ENCODE measurements at places on chromosomes 7 and 10. TPM values are rescaled to one million over a fixed set of nuclear protein-coding genes. Genes with fewer than 3 reads are reported as not detected.

DNA sequence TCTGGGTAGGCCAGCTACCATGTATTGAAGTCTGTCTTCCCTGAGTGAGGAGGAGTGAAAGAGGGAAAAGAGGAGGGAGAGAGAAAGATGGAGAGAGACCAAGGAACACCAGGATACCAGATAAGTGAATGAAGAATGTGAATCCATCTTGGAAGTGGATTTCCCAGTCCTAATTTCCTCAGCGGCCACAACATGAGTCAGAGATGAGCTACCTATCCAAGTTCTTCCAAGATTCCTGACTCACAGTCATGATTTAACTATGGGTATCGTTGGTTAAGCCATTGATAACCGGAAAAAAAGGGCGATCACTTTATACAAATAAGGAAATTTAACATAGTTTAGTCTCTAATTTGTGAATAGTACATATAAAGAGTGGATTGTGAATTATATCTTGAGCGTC, 561.8 kb downstream of the ATRNL1 start:
- H3K4me1 ChIP-seq, result no peaks in the 10 kb centered on the region
- no peaks in the 10 kb centered on the region for H3K36me3 ChIP-seq
- DNase-seq, result no peak
- H3K27ac ChIP-seq, result no peak overlapping the region

GRCh38 chr10:12279281-12279680, 70.1 kb upstream of the CAMK1D start:
- no peaks in the 10 kb centered on the region for H3K4me1 ChIP-seq
- no peak overlapping the region for H3K27ac ChIP-seq
- no peaks in the 10 kb centered on the region for H3K36me3 ChIP-seq
- H3K27me3 ChIP-seq, result no peaks in the 10 kb centered on the region

TMEM229A gene
- total RNA-seq, result not detected

DNA sequence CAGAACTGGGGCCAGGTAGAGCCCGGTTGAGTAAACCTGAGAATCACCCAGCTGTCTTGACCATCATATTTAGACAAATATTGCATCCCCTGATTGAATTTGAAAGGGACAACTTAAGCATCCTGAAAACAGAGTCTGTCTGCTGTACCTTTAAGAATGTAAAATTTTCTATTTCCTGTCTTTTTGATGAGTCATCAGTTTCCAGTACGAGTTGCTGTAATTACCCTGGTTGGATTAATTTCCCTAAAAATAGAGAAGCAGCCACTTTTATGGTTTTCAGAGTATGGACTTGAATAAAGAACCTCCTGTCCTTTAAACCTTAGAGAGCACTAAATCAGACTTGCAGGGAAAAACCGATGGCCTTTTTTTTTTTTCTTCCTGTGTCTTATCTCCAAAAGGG, 164.6 kb upstream of the SH2B2 start:
- H3K4me3 ChIP-seq, result no peak overlapping the region
- no peaks in the 10 kb centered on the region for H3K27me3 ChIP-seq
- peaks cover 4% of the 10 kb centered on the region for H3K36me3 ChIP-seq
- H3K27ac ChIP-seq, result no peak overlapping the region
- no peak for DNase-seq

CCL24 gene
- total RNA-seq, result 4.8 TPM

ZNF503 gene
- total RNA-seq, result 36.2 TPM

DNA sequence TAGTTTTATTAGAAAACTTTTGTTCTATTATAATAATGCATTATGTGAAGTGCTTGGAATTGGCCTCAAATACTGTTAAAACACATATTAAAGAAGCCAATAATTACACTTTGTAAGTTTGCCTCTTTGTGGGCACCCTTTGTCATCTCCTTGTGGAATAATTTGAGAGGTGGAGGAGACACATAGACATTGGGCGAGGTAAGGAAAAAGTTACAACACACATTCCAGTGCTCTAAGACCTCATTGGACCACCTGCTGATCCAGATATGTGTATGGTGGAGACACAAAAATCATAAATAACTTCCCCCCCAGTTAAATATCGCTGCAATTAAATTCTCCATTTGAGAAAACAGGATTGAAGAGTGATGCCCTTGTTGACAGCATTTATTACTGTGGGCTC, 511.8 kb downstream of the GFRA1 start:
- no peak for DNase-seq
- H3K4me3 ChIP-seq, result no peak overlapping the region
- H3K27ac ChIP-seq, result no peak overlapping the region
- H3K4me1 ChIP-seq, result no peaks in the 10 kb centered on the region
- H3K27me3 ChIP-seq, result no peaks in the 10 kb centered on the region

DNA sequence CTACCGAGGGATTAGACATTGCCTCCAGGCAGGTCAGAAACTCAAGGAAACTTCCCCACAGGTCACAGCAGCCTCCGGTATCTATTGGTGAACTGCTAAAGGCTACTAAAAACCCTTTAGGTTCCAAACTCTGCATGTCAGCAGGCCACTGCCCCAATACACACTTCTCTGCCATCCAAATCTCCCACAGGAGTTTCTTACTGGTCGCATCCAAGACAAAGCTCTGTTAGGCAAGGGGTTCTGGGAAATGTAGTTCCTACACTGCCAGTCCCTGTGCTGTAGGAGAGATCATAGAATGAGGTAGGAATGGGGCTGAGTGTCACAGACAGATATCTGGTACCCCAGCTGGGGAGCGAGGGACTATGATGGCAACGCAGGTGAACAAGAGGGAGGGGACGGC, 757.0 kb upstream of the C7orf33 start:
- no peaks in the 10 kb centered on the region for H3K27me3 ChIP-seq
- no peaks in the 10 kb centered on the region for H3K4me1 ChIP-seq

TMEM130 gene
- total RNA-seq, result 20.0 TPM

GRCh38 chr7:98868450-98868849, 1.4 kb downstream of the TMEM130 start:
- H3K4me3 ChIP-seq, result no peak overlapping the region
- peaks cover 17% of the 10 kb centered on the region for H3K27me3 ChIP-seq
- H3K27ac ChIP-seq, result no peak overlapping the region
- no peaks in the 10 kb centered on the region for H3K36me3 ChIP-seq

MYL7 gene
- total RNA-seq, result 3.1 TPM

PDLIM1 gene
- total RNA-seq, result 190 TPM

GRCh38 chr7:151520419-151521261, 945 bp upstream of the RHEB start:
- no peaks in the 10 kb centered on the region for H3K27me3 ChIP-seq
- peak overlapping the region; percentile 70 for H3K4me3 ChIP-seq
- H3K36me3 ChIP-seq, result no peaks in the 10 kb centered on the region
- H3K4me1 ChIP-seq, result peaks cover 17% of the 10 kb centered on the region

DNA sequence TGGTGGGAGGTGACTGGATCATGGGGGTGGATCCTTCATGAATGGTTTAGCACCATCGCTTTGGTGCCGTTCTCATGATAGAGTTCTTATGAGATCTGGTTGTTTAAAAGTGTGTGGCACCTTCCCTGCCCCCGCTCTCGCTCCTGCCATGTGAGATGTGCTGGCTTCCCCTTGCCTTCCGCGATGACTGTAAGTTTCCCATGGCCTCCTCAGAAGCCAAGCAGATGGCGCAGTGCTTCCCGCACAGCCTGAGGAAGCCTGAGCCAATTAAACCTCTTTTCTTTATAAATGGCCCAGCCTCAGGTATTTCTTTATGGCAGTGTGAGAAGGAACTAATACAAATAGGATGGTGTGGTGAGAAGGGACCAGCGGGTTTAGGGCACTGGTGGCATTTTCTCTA, 243.3 kb upstream of the CELF2 start:
- H3K27ac ChIP-seq, result no peak overlapping the region
- H3K4me1 ChIP-seq, result no peaks in the 10 kb centered on the region
- H3K4me3 ChIP-seq, result no peak overlapping the region
- H3K36me3 ChIP-seq, result no peaks in the 10 kb centered on the region

ZCCHC24 gene
- total RNA-seq, result 32.4 TPM

GRCh38 chr7:116574025-116574822, 49.4 kb downstream of the CAV1 start:
- no peak for DNase-seq
- H3K27me3 ChIP-seq, result no peaks in the 10 kb centered on the region
- no peak overlapping the region for H3K27ac ChIP-seq
- peaks cover 16% of the 10 kb centered on the region for H3K4me1 ChIP-seq
- H3K4me3 ChIP-seq, result no peak overlapping the region

- peaks cover 35% of the 10 kb centered on the region for H3K36me3 ChIP-seq
- peaks cover 20% of the 10 kb centered on the region for H3K4me1 ChIP-seq
- H3K4me3 ChIP-seq, result peak overlapping the region; percentile 98
Measured at GRCh38 chr7:103343332-103343731, 1.2 kb downstream of the DNAJC2 start.

TSC22D4 gene
- 51.8 TPM for total RNA-seq

CYP3A7 gene
- total RNA-seq, result 1.6 TPM

DRGX gene
- not detected for total RNA-seq

GIMAP5 gene
- 41.8 TPM for total RNA-seq

PNLIPRP3 gene
- 0.20 TPM for total RNA-seq

GRCh38 chr7:139588632-139589031, 65.1 kb downstream of the CLEC2L start:
- H3K4me1 ChIP-seq, result no peaks in the 10 kb centered on the region
- no peaks in the 10 kb centered on the region for H3K27me3 ChIP-seq
- no peak for DNase-seq

GARS1 gene
- 68.4 TPM for total RNA-seq

IFRD1 gene
- total RNA-seq, result 49.9 TPM

- peak; percentile 69 for DNase-seq
- no peaks in the 10 kb centered on the region for H3K27me3 ChIP-seq
- H3K4me1 ChIP-seq, result peaks cover 3% of the 10 kb centered on the region
- no peak overlapping the region for H3K27ac ChIP-seq
- no peak overlapping the region for H3K4me3 ChIP-seq
Measured at GRCh38 chr7:83468251-83468739, 180.6 kb downstream of the SEMA3E start.

DNA sequence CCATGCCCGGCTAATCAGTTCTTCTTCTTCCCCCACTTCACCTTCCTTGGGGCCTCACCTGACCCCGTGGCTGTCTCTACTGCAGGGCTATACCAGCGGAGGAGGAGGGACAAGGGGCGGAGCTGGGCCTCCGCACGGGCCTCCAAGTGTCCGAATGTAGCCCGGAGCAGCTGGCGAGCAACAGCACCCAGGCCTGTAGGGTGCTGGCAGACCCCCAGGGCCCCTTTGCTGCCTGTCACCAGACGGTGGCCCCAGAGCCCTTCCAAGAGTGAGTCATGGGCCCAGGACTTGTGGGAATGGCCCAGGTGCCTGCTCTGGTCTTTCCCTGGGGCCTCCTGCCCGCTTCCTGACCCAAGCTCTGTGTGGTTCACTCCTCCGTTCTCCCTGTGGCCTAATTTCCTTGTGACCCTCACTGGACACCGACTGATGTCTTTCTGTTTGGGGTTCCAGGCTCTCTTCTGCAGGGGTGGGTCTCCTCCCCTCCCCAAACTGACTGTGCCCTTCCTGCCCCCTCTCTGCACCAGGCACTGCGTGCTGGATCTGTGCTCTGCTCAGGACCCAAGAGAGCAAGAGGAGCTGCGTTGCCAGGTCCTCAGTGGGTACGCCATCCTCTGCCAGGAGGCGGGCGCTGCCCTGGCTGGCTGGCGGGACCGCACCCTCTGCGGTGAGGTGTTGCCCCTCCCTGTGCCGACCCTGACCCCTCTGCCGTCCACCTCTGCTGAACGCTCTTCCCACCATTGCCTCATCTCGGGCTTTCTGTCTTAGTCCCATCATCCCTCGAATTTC, 35.2 kb downstream of the EPHB4 start:
- H3K27ac ChIP-seq, result no peak overlapping the region
- no peak for DNase-seq
- no peaks in the 10 kb centered on the region for H3K36me3 ChIP-seq
- H3K27me3 ChIP-seq, result peaks cover 12% of the 10 kb centered on the region
- H3K4me3 ChIP-seq, result no peak overlapping the region

CARD11 gene
- 5.8 TPM for total RNA-seq

GRCh38 chr7:28595801-28596200, 183.5 kb downstream of the CREB5 start:
- no peak overlapping the region for H3K4me3 ChIP-seq
- no peak for DNase-seq
- no peaks in the 10 kb centered on the region for H3K36me3 ChIP-seq
- no peaks in the 10 kb centered on the region for H3K27me3 ChIP-seq

ECHDC3 gene
- 39.4 TPM for total RNA-seq

DNA sequence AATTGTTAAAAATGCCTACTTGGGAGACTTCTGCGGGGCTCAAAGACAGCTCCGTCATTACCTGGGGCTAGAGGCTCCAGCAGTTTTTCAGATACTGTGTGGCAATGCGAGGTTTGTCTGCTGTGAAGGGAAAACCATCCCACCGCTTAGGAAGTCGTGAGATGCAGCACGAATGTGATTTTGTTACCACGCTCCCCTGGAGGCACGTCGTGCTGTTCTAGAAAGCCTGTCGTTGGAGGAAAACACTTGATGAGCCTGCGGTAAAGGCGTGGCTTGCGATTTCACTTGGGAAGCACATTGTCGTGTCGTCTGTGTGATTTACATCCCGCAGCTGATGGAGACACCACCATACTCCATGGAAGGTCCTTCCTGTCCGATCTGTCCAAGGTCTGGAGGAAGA, 39.3 kb downstream of the CAMK1D start:
- no peak for DNase-seq
- no peak overlapping the region for H3K27ac ChIP-seq
- H3K36me3 ChIP-seq, result no peaks in the 10 kb centered on the region
- peaks cover 7% of the 10 kb centered on the region for H3K4me1 ChIP-seq
- H3K27me3 ChIP-seq, result no peaks in the 10 kb centered on the region
- H3K4me3 ChIP-seq, result no peak overlapping the region

PDE6C gene
- total RNA-seq, result not detected

DNA sequence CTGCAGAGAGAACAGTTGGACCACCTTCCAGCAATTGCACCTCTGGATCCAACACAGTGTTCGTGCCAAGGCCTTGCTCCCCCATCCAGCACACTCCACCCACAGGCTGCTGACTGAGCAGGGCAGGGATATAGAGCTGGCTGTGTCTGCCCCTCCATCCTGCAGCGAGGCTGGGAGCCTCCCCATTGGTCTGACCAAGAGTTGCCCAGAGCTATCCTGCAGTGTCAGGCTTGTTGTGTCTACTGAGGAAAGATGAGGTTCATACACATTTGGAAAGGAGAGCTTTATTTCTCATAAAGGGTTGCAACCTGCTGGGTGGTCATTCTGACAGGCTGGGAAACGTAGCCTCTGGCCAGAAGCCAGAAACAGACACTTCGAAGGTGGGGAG, 27.1 kb downstream of the PRF1 start:
- no peaks in the 10 kb centered on the region for H3K36me3 ChIP-seq
- H3K27ac ChIP-seq, result no peak overlapping the region
- H3K4me3 ChIP-seq, result no peak overlapping the region
- peaks cover 20% of the 10 kb centered on the region for H3K4me1 ChIP-seq

GRCh38 chr7:93894966-93895640, 4.5 kb upstream of the TFPI2 start:
- H3K27me3 ChIP-seq, result peaks cover 14% of the 10 kb centered on the region
- H3K27ac ChIP-seq, result no peak overlapping the region
- no peak for DNase-seq
- no peak overlapping the region for H3K4me3 ChIP-seq
- peaks cover 7% of the 10 kb centered on the region for H3K4me1 ChIP-seq

- no peak overlapping the region for H3K27ac ChIP-seq
- H3K4me1 ChIP-seq, result peaks cover 5% of the 10 kb centered on the region
- H3K4me3 ChIP-seq, result no peak overlapping the region
- no peaks in the 10 kb centered on the region for H3K27me3 ChIP-seq
- H3K36me3 ChIP-seq, result peaks cover 11% of the 10 kb centered on the region
Measured at GRCh38 chr10:101903827-101904550, 60.4 kb upstream of the KCNIP2 start.

OR13A1 gene
- not detected for total RNA-seq

Measured in upper lobe of right lung (tissue), 1 donor.